ENCODE measurements at places on chromosomes 1 and 21.

GRCh38 chr1:30001011-30001731 is 722.2 kb downstream of the MATN1 start:
- DNase-seq, result no peak

DNA sequence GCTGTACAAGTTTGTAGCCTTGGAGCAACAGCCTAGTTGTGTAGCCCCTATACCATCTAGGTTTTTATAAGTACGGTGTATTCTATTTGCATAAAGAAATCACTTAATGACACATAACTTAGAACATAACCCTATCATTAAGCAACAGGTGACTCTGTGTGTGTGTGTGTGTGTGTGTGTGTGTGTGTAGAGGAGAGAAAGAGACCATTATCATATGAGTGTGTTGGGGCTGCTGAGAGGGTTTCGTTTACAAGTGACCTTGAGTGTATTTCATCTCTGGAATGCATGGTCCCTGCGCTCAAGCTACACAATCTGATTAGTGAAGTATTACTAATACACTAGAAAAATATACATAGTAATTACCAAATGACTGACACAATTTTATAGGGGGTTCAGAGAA is 115.1 kb downstream of the RABGAP1L start:
- no peak for DNase-seq

DNA sequence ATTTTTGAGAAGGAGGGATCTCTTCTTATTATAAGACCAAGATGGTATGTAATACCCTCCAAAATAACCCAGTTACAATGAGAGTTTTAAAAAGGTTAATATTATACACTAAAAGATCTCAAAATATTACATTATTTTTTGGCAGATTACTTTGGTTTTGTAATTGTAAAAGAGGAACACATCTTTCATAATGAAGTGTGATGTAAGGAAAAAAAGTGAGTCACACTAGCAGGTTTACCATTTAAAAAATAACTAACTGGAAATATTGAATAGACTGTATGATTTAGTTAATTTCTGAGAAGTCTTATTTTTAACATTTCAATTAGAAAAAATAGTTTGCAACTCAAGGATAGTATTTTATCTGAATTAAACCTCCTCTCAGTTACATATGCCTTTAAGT is 1.1 kb downstream of the F5 start:
- no peak for DNase-seq

- DNase-seq, result no peak
Measured at GRCh38 chr1:53697721-53698383, 41.1 kb downstream of the GLIS1 start.

- DNase-seq, result no peak
Measured at GRCh38 chr1:155261493-155261851, 688 bp downstream of the SCAMP3 start.

DNA sequence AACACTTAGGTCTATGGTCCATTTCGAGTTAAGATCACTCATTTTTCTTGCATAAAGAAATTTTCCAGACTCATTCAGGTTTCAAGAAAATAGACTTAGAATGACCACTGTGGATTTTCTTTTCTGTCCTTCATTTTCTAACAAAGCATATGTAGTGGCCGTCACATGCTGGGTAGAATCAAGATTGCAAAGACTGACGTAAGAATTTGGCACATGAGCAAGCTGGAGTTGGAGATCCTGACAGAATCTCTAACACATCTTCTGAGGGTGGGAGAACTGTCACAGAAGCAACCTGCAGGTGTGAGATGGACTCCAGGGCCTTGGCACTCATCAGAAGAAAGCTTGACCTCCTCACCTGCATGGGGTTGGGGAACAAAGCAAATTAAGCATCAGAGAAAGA is 28.6 kb downstream of the KIF26B start:
- no peak for DNase-seq

- DNase-seq, result no peak
Measured at GRCh38 chr1:66489972-66490601, 43.9 kb upstream of the SGIP1 start.

Measured in CD4-positive, alpha-beta T cell (primary cell).